ENCODE measurements at places on chromosomes 2 and 18. TPM values are rescaled to one million over a fixed set of nuclear protein-coding genes. Genes with fewer than 3 reads are reported as not detected.

PRKAG3 gene
- polyA plus RNA-seq: 32.9 TPM

ATOH8 gene
- polyA plus RNA-seq: 21.1 TPM

PTPRM gene
- 85.4 TPM for polyA plus RNA-seq

FIGN gene
- 2.0 TPM for polyA plus RNA-seq

SRBD1 gene
- polyA plus RNA-seq: 9.2 TPM

CYP1B1 gene
- polyA plus RNA-seq: 1.7 TPM

NAPG gene
- 17.6 TPM for polyA plus RNA-seq

LYG1 gene
- polyA plus RNA-seq: 2.8 TPM

CYP27C1 gene
- 5.1 TPM for polyA plus RNA-seq

SLC5A7 gene
- 0.09 TPM for polyA plus RNA-seq

DNA sequence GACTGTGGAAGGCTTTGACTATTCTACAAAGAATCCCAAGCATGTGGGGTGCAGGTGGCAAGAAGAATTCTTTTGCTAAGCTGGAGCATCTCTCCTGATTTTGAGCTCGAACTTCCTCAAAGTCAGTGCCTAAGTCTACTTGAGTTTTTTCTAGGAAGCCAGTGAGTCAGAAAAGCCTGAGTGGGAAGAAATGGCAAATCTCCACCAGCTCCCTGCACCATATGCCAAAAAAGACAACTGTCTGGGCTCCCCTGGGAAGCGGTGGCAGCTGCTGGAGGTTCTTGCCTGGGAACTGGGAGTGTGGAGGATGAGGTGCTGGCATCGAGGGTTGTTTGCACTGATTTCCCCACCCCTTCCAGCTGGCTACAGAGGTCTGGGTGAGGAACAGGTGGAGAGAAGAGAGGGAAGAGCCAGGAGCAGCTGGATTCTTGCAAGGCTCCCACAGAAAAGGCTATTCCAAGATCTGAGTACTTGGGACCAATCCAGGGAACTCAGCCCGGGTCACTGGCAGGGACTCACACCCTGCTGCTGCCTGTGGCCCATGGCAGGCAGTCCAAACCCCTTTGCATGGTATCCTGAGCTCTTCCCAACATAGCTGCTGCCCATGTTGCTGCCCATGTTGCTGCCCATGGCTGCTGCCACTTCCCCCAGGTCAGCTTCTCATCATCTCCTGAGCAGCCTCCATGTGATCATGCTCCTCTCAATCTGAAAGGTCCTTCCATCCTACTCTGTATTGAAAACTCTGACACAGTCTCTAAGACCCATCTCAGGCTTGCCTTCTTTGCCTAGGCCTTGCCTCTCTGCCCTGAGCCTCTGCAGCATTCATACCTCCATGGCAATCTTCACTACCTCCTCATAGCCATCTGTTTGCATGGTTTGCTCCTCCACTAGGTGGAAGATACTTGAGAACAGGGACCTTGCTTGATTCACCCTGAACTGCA, 128.3 kb upstream of the SPATS2L start:
- DNase-seq: no peak

- DNase-seq: no peak
Observed at GRCh38 chr18:75290737-75291358, 80.3 kb downstream of the TSHZ1 start.

DNA sequence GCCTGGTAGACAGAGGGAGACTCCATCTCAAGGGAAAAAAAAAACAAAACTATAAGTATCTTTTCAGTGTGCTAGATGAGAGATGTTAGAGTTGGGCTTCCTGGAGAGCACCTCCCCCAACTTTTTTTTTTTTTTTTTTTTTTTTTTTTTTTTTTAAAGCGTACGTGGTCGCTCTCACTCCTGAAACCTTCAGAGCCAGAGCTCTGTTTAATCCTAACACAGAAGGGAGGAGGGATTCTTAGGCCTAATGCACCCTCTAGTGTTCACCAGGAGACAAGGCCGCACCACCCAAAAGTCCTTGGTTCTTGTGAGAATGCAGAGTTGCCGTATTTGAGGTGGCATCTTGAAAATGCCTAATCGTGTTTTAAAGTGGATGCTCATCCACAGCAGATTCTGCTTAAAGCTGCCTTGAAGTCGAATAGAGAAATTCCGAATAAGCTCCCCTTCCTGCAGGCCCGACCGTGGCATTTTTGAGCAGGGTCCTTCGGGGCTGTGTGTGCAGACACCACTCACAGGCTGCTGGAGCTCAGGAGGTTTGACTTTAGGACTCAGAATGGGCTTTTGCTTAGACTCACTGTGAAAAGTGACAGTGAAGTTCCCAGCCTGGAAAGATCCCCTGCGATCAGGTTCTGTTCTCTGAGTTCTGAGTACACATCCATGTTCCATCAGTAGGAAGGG, 252.6 kb downstream of the AGAP1 start:
- peak; percentile 80 for DNase-seq

- DNase-seq: no peak
Observed at GRCh38 chr2:18630541-18630940, 41.2 kb upstream of the NT5C1B start.

DNA sequence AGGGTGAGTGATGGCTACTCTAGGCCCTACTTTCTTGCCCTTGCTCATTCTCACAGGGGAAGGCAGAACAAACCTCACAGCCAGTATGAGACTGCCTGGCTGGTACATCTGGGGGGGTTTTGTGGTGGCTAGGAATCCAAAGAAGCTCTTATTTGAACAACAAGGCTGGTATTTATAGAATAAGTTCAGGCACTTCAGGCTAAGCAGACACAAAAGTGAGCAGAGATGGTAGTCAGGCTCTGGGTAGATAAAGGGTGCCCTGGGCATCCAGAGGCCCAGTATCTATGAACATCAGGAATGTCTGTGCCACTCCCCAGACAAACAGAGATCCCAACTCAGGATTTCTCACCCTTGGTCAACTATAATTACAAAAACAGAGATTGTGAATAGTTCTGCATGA, 57.2 kb upstream of the RTN4 start:
- no peak for DNase-seq

GRCh38 chr2:191938779-191939178, 91.9 kb upstream of the CAVIN2 start:
- DNase-seq: no peak

- DNase-seq: no peak
Observed at GRCh38 chr18:35938562-35938961, 33.9 kb upstream of the RMP24 start.

- no peak for DNase-seq
Observed at GRCh38 chr2:229083606-229084340, 187.3 kb downstream of the PID1 start.

DNA sequence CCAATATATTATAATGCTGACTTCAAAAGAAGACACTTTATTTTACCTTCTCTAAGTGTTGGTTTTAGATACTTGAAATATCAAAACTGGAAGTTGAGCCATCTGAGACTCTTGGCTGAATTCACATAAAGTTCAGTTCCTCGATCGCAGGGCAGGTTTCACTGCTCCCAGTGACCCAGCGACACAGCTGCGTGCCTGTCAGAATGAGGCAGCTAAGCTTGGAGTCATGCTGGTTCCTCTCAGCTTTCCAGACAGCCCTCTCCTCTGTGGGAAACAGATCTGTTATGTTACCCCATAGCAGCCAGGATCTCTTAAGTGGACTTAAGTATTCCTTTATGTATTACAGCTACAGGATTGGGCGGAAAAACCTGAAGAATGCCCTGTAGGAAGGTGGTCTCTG, 142.8 kb upstream of the ALPP start:
- DNase-seq: no peak

GRCh38 chr2:91477731-91478672, 2786.5 kb downstream of the RPIA start:
- DNase-seq: no peak

DNA sequence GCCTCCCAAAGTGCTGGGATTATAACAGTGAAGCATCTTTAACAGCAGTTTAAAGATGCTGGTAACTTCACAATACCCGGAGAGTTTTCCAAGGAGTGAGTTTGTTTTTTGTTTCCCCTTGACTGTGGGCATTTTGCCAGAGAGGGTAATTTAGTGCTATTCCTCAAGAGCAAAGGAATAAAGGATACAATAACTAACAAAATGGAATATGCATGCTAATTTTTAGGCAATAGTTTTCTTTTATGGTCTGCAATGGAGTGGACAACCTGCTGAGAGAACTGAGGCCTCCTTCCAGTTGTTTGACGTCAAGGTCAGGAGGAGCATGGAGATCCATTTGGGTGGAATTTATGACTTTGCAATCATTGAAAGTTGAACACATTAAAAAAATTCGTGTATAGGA, 15.9 kb upstream of the GREB1 start:
- no peak for DNase-seq

GRCh38 chr2:144625626-144626025, 105.7 kb upstream of the ZEB2 start:
- no peak for DNase-seq

DNA sequence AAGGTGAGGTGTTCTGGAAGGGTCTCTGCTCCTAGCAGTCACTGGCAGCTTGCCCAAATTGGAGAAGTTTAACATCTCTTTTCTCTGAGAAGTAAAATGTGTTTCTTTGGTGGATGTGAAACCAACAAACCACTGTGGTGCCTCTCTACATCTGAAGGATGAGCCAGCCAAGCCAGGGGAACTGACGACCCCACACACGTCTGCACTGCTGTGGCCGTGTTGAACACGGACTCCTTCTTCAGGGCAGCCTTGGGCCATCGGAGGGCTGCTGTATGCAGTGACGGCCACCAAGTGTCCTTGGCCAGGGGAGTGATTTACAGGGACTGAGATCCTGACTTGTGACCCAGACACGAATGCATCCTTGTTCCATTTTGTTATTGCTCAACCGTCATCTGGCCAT, 207.8 kb downstream of the ACKR3 start:
- DNase-seq: no peak

- no peak for DNase-seq
Observed at GRCh38 chr2:20982861-20983260, 61.0 kb downstream of the APOB start.

DNA sequence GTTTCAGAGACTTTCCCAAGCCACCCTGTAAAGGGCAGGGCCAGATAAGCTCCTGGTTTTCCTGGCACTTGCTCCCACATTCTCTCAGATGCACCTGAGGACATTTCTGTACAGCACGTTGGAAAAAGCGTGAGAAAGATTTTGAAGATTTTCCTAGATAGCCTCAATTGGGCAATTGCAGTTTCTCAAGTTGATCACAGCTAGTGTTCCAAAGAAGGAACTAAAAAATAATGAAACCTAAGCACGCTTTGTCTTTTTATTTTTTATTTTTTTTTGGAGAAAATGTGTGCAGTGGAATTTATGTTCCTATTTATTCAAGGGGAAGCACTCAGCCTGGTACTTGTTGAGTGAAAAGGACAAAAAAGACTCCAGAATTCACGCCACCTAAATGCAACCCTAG, 429.1 kb downstream of the RNF144A start:
- no peak for DNase-seq

GRCh38 chr2:223779877-223780276, 57.5 kb downstream of the AP1S3 start:
- no peak for DNase-seq

GRCh38 chr18:74395648-74396154, 61.4 kb downstream of the DIPK1C start:
- DNase-seq: no peak

GRCh38 chr2:212360068-212360460, 178.5 kb downstream of the ERBB4 start:
- no peak for DNase-seq

DNA sequence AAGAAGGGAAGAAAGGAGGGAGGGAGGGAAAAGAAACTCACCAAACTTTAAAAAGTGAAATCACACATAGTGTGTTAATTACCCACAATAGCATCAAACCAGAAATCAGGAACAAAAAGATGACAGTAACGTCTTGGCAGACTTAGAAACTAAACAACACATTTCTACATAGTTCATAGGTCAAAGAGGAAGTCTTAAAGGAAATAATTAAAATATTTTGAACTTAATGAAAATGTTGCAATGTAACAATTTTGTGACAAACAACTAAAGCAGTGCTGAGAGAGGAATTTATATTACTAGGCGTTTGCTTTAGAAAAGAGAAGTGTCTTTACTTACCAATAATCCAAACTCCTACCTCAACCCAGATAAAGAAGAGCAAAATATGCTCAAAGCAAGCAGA, 505.0 kb upstream of the ID2 start:
- no peak for DNase-seq

DNA sequence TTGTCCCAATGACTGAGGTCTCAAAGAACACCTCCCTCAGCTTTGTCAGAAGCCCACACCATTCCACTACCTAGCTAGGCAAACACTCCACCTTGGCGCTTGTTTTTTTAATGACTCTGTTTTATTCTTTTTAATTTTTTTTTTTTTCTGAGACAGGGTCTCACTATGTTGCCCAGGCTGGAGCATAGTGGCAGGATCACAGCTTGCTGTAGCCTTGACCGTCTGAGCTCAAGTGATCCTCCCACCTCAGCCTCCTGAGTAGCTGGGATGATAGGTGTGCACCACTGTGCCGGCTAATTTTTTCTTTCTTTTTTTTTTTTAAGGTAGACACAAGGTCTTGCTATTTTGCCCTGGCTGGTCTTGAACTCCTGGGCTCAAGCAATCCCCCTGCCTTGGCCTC, 101.9 kb downstream of the SLC25A12 start:
- DNase-seq: no peak

DNA sequence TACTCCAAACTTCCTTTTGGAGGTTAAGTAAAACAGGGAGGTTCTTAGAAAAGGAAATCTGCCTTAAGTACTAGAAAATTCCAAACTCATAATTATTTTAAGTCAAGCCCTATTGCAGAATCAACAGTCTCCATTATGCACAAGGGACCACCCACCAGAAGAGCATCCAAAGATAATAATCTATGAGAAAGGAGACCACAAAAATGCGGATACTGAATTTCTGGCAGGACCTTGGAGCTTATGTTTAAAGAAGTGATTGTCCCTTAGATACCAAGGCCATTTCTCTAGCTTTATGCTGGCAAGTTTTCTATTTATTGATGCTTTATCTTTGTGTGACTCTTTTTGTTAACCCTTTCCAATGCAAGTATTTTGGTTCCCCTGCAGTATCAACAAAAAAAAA, 404.0 kb upstream of the MMADHC start:
- no peak for DNase-seq

- DNase-seq: peak; percentile 56
Observed at GRCh38 chr2:237581751-237582746, 8.5 kb downstream of the RAB17 start.

DNA sequence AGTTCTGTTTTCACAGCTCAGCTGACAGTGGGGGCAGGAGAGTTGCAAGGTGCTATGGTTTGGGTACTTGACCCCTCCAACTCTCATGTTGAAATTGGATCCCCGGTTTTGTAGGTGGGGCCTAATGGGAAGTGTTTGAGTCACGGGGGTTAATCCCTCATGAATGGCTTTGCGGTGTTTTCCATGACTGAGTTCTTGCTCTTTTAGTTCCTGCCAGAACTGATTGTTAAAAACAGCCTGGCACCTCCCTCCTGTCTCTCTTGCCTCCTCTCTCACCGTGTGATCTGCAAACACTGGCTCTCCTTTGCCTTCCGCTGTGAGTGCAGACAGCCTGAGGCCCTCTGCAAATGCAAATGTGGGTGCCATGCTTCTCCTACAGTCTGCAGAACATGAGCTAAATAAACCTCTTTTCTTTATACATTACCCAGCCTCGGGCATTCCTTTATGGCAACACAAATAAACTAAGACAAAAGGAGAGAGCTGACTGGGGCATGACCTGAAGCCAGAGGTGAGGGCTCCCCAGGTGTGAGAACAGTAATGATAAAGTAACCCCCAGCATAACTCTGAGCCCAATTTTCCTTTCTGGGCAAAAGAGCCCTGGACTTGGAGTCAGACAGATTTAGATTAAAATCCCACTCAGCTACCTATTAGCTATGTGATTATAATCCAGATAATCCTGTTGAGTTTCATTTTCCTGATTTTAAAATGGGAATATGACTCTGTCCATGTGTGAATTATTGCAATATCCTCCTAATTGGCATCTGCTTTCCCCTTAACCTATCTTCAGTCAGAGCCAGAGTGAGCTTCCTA, 64.9 kb upstream of the CAPN13 start:
- DNase-seq: no peak
